ENCODE measurements at places on chromosomes 5 and 9.

GRCh38 chr5:168611165-168611564 lies 32.0 kb upstream of the PANK3 start:
- DNase-seq = no peak

DNA sequence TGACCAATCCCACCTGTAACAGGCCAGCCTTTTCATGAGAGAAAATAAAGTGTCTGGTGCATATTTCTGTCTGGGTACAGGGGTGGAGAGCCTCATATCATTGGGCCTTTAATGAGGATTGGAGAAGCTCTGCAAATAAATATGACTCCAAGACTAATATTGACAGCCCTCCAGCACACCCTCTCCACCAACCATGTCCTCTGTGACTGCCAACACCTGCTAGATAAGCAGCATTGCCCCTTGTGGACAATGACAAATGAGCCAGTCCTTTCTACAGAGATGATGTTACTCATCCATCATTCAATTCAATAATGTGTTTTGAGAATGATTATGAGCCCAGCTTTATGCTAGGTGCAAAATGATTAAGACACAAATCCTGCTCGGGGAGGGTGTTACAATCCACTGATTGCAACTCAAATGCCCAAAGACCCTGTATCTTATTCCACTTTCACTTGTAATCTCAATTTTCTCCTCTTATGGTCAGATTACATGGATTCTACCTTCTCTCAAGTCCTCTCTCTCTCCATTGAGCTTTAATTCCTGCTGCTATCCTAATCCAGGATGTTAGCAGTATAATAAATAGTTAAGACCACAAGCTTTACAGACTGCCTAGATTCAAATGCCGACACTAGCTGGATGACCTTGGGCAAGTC lies 2.1 kb upstream of the GFRA3 start:
- DNase-seq = peak; percentile 41

DNA sequence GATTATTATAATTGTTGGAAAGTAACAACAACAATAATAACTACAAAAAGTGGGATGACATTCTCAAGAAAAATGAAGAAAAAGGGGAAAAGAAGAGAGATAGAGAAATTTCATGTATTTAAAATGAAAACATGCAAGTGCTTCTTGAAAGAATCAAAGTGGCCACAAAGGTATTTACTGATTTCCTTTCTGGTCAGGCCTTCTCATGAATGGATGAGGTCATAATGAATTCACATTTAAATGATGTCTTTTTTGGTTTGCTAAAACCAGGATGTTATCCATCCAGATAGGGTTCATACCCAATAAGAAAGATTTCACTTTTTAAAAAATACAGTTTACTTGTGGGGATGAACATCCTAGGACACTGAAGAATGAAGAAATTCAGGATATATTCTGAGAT lies 446.4 kb upstream of the PTGER4 start:
- no peak for DNase-seq

DNA sequence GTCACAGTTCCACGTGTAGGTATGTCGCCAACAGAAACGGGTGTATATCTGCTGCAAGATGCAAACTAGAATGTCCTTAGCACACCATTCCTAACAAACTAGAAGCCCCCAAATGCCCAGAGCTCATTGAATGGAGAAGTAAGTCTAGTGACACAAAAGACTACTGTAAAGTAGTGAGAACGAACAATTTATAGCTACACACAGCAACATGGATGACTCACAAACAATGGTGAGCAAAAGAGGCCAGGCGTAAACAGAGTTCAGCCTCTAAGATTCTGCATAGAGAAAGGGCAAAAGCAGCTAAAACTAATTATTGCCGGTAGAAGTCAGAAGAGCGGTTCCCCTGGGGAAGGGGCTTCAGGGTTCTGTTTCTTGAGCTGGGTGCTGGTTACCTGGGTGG lies 74.7 kb downstream of the AMBP start:
- no peak for DNase-seq

DNA sequence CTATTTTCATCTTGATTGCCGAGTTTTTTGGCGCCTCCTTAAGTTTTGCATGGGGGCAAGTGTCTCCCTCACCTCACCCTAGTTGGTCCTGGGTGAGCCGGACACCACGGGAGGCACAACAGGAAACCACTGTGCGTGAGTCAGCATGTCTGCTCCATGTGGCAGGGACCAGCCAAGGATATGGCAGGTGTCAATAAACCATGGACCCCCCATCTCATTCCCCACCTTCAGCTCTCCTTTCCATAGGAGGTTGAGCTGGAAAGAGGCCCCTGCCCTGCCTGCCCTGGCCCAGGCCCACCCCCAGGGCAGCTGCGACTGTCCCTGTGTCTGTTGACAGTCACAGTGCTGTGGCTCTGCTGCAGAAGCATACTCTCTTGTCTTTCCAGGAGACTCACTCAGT lies 3.1 kb downstream of the SPACA9 start:
- DNase-seq = peak; percentile 45

GRCh38 chr9:99000476-99001395 lies 57.0 kb downstream of the COL15A1 start:
- DNase-seq = peak; percentile 81

- DNase-seq = no peak
These were observed 10.4 kb upstream of the SLC36A2 start for GRCh38 chr5:151357792-151358191.

DNA sequence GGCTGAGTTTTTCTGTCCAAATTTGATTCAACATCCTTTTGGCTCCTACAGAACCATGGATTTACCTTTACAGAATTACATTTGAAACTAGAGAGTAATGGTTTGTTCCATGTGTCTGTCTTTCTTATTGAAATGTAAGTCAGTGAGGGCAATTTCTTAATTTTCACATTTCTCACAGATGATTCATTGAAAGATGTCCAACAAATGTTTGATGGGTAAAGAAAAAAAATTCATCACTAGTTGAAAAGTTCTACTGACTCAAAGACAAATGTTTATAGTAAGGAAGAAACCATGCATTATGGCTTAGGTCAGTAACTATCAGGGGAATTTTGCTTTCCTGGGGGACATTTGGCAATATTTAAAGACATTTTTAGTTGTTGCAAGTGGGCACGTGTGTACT lies 131.6 kb upstream of the TRPM3 start:
- DNase-seq = no peak

- DNase-seq = peak; percentile 58
These were observed 8.4 kb downstream of the RALGDS start for GRCh38 chr9:133112663-133113026.

GRCh38 chr5:168295574-168296201 lies 4.2 kb downstream of the WWC1 start:
- no peak for DNase-seq

- no peak for DNase-seq
These were observed 28.0 kb downstream of the JAKMIP2 start for GRCh38 chr5:147754372-147755122.

DNA sequence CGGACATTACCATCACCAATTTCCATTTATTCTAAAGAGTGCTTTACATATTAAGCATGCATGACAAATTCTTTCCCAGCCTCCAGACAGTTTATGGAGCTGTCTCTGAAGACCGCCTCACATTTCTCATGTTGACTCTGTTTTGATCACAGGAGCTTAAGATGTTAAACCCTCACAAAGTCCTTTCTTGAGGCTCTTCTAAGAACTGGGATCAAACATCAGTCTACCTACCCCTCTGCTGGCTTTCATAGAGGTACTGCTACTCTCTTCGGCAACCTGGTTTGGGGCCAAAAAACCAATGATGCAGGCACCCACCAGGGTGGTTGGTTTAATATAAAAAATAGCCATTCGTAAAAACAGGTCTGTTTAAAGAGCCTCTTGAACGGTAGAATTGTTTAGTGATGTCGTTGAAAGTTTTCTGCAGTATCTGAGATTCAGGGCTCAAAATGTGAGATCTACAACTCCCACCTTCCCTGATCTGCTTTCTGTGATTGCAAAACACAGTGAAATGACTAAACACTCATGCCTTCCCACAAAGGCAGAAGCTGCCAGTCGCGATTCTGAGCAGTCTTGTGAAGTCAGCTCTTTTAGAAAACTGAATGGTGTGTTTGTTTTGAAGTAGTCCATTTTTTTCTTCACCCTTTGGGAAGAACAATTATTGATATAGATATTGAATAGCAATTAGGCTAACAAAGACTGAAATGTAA lies 3.5 kb downstream of the RXFP3 start:
- DNase-seq = no peak

- no peak for DNase-seq
These were observed 17.2 kb downstream of the S100Z start for GRCh38 chr5:76867038-76867437.

DNA sequence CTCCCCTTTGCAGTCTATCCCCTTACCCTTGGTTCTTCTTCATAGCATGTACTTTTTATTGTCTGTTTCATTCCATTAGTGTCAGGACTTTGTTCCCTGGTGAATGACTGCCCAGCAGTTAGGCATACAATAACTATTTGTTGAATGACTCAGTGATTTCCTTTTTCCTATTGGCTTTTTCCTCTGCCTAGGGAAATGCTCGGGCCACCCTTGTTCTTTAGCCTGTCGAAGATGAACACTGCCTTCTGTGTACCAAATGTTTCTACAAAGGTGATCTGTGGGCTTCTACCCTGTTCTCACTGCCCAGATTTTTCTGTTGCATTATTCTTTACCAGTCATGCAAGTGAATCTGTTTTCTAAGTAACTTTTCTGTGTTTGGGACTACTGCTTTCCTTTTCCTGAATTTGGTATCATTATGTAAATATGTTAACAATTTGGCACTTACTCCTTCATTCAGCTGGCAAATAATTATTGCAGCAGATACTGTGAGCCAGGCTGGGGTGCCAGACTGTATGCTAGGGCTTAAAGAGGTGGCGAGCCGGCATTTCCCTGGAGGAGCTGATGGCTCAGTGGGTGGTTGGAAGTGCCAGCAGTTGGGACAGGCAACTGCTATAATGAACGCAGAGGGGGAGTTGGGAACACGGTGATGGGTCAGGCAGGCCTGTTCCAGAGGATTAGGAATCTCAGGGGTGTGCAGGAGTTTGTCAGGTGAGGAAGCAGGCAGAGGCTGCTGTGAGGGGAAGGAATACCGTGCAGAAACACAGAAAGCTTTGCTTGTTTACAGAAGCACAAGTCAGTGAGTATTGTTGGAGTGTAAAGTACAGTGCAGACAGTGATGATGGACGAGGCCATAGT lies 30.6 kb downstream of the KDM4C start:
- no peak for DNase-seq

- DNase-seq = no peak
These were observed 109.9 kb upstream of the IL12B start for GRCh38 chr5:159440235-159440634.

- no peak for DNase-seq
These were observed 3.8 kb downstream of the ATP6V1G1 start for GRCh38 chr9:114591291-114591787.

All from hematopoietic multipotent progenitor cell treated with erythropoietin and hydrocortisone succinate and interleukin-3 and kit ligand, for 8 days (in vitro differentiated cells).